ENCODE measurements at places on chromosomes 5 and 9.

GRCh38 chr5:89830691-89831090, 578.9 kb downstream of the CETN3 start:
- no peak for DNase-seq

GRCh38 chr9:129122133-129122532, 10.9 kb downstream of the PTPA start:
- no peak for DNase-seq

DNA sequence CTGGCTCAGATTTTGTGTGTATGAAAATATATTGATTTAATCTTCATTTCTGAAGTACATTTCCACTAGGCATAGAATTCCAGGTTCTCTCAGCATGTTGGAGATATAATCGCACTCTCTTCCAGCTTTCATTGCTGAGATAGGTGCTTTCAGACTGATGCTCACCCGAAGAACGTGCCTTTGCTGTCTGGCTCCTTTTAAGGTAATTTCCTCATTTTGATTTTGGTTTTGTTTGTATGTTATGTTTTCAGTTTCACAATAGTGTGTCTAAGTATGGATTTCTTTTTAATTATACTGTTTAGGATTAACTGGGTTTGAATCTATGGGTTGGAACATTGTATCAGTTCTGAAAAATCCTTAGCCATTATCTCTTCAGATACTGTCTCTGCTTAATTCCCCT, 132.0 kb upstream of the NFIB start:
- no peak for DNase-seq

DNA sequence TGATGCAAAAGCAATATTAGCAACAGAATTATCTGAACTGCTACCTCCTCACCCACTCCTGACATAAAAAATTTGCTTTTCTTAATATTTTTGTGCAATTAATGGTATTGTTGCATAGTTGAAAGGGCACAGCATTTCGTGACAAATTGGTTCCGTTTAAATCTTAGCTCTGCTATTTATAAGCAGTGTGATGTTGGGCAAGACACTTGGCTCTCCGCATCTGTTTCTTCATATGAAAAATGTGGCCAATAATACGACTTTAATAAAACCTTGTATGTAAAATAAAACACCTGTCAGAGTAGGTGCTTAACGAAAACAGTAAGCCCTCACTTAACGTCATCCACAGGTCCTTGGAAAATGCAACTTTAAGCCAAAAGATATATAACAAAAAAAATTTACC, 4.2 kb downstream of the TMEM167A start:
- no peak for DNase-seq

- DNase-seq = no peak
Observed at GRCh38 chr9:20513126-20513913, 109.0 kb downstream of the MLLT3 start.

GRCh38 chr5:55062039-55062779, 38.2 kb downstream of the GZMK start:
- DNase-seq = no peak

- no peak for DNase-seq
Observed at GRCh38 chr9:37040508-37041127, 6.5 kb upstream of the PAX5 start.

GRCh38 chr5:44001675-44002380, 387.4 kb downstream of the FGF10 start:
- no peak for DNase-seq

DNA sequence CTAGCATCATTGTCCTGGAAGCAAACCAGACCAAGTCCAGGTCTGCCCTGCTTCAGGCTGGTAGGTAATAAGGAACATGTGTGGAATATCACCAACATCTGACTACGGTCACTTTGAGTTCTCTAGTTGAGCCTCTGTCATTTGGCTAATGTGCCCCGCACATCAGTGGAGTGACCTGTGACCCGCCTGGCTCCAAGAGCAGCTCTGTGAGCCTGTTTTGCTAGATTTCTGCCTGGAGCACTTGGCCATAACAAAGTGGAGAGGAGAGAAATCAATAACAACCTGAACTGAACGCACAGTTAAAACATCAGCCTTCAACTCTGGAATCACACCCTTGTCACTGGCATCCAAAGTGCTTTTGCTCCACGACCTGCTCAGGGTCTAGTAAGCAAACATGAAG, 115.7 kb downstream of the PPP2R2B start:
- DNase-seq = no peak

- DNase-seq = no peak
Observed at GRCh38 chr5:172603251-172603806, 37.7 kb upstream of the NEURL1B start.
